Fibroblast of the conjunctiva (primary cell): ENCODE measurements at places on chromosomes 7 and 10.

- DNase-seq: no peak
These were observed 84.7 kb upstream of the GPR141 start for GRCh38 chr7:37598824-37599223.

DNA sequence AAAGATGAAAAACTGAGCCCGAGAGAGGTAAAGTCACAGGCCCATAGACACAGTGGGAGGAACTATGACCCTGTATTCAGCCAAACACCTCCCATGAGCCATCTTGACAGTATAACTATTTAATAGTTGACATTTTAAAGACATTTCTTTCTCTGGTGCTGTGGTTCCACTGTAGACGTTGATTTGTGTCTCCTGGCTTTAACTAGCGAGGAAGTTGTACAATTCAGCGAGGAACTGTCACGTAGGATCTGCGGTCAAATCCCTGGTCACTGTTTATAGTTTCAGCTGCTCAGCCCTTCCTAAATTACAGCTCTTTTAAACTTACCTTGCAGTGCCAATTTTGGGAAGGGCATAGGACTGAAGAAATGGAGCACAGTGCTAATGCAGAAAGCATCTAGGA lies 7.1 kb upstream of the CELF2 start:
- no peak for DNase-seq

DNA sequence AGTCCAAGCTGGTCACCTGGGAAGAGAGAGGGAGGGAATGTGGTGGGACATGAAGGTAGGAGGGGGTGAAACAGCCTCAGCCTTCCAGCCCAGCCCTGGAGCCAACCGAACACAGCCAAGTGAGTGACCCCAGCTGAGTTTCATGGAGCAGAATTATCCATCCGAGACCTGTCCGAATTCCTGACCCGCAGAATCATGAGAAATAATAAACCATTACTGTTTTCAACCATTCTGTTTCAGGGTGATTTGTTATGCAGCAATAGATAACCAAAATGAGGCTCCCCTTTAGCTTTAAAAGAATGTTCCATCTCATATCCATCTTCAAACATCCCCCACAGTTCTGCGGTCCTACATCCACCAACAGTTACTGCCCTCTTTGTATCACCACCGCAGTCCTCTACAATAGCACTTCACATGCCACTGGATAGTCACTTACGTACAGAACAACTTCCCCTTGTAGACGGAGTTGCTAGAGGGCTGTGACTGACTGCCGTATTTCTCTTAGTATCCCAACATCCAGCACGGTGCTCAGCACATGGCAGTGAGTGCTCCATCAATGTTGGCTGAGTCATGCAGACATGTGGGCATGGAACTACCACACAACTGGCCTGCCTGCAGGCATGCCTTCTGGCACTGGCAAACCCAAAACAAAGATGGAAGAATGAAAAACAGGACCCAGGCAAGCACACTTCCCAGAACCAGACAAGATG lies 18.5 kb downstream of the KIAA1549 start:
- no peak for DNase-seq

DNA sequence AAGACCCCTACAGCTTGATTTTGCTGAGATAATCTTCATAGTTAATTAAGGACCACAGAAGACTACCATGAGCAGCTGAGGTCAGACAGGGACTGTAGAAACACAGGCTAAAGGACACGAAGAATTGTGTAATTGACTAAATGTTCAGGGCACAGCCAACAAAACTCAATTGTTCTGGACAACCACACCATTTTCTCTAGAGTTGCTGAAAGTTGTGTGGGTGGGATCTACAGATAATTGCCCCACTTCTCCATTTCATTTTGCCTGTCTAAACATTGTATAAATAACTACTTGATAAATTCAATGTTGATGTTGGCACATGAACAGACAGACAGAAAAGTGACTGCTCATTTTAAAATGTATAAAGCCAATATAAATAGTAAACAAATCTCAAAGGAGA lies 39.0 kb upstream of the SLC16A12 start:
- no peak for DNase-seq

- no peak for DNase-seq
These were observed 16.3 kb downstream of the MBL2 start for GRCh38 chr10:52756295-52756694.
